ENCODE measurements at places on chromosomes 3 and 15. TPM values are rescaled to one million over a fixed set of nuclear protein-coding genes. Genes with fewer than 3 reads are reported as not detected.

ANKRD34C gene
- not detected for total RNA-seq

SLC7A14 gene
- not detected for total RNA-seq

NR2E3 gene
- 0.18 TPM for total RNA-seq

DPPA4 gene
- not detected for total RNA-seq

MST1 gene
- 1.6 TPM for total RNA-seq

ZDHHC19 gene
- 0.21 TPM for total RNA-seq

COL7A1 gene
- 199 TPM for total RNA-seq

LIPC gene
- total RNA-seq: 0.16 TPM

FETUB gene
- total RNA-seq: 0.12 TPM

VPS18 gene
- 25.1 TPM for total RNA-seq

GP9 gene
- not detected for total RNA-seq

ITIH1 gene
- total RNA-seq: not detected

SKOR1 gene
- total RNA-seq: 0.03 TPM

GPR27 gene
- total RNA-seq: 4.0 TPM

CDHR4 gene
- 0.30 TPM for total RNA-seq

LYZL4 gene
- not detected for total RNA-seq

Data from A549 treated with DMSO at 1 μM for 4 hours (cell line).